ENCODE measurements at places on chromosomes 6 and 20.

DNA sequence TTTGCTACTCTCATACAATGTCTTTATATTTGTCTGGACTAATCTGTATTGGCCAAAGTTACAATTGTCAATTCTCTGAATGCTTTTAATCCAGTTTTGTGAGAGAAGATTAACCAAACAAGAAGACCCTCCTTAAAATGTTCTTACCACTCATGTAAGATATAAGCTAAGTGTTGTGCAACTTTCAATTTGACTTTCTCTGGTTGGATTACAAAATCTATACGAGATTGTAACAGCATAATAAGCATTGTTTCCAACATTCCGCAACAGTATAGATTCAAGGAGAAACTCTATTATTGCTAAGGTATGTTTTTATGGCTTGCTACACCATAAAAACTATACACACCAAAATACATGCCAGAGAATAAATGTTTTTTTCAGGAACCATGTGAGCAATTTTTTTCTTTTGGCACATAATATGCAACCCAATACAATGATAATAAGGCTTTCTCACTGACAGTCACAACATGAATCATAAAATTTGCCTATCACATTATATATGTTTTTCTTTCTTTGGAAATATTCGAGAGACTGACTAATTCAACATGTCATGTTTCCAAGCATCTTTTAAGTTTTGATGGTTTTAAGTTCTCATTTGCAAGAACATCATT lies 12.2 kb upstream of the TRPC4AP start:
- DNase-seq: no peak

GRCh38 chr6:169236988-169237387 lies 16.7 kb downstream of the THBS2 start:
- no peak for DNase-seq

DNA sequence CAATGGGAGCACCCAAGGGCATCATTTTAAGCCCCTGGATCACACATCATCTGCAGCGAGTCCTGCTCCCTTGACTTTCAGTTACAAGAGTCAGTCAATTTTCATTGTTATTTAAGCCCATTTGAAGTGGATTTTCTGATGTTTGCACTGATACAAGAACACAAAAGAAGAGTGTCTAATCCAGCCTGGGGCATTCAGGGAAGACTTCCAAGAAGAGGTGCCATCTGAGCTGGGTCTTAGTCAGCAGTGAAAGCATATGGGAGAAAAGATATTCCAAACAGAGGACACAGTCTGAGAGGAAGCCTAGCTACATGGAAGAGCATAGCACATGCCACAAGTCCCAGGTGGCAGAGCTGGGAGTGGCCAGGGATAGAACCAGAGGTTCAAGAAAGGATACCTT lies 10.4 kb upstream of the FOXP4 start:
- no peak for DNase-seq

- DNase-seq: no peak
Measured at GRCh38 chr6:3247255-3248146, 11.2 kb upstream of the PSMG4 start.

DNA sequence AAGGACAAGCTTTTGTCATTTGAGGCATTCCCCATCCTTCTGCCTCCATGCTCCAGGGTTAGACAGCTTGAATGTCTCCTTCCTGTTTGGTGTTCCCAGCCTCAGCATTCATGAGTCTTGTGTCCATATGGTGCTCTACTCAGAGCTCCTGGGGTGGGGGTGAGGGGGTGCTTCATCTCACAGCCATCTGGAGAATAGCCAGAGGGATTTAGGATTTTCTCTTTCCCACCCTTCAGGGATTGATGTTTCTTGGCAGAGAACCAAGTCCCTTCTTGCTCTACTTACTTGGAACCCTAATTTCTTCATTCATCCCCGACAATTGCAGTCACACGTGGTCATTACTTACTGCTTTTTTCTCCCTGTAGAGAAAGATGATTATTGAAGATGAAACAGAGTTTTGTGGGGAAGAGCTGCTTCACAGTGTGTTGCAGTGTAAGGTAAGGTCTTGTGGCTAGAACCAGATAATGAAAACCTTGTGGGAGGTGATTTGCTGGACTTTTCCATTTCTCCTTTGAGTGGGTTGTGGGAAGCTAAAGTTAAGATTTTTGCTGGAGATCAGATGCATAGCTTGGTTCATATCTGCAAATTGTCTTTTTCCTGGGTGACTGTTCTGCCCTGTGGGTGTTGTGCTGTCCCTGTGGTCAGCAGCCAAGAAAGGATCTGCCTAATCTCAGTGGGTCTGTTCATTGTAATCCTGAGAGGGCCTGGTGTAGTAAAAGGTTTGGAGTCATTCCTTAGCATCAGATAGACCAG lies 18.6 kb downstream of the CMTR1 start:
- DNase-seq: no peak

DNA sequence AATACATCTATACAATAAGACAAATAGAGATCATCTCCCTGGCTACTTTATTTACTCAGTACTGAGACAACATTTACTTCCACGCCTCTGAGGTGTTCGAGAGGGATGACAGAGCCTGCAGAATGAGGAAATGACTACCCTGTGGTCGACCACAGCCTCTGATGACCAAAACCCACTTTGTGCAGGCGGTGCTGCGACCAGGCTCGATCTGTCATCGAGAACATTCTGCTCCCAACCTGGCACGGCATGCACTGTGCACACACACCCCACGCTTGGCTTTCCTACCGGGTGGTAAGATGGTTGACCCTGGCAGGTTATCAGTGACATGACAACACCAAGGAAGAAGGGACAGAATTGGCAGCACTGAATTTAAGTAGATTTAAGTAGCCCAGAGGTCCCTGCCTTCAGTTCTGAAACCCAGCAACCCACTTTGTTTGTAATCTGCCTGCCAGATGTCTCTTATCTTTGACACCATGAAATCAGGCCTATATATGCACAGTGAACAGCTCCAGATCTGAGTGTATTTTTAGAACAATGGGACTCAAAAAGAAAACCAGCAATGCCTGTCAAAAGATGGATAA lies 42.6 kb downstream of the TTI1 start:
- DNase-seq: no peak

DNA sequence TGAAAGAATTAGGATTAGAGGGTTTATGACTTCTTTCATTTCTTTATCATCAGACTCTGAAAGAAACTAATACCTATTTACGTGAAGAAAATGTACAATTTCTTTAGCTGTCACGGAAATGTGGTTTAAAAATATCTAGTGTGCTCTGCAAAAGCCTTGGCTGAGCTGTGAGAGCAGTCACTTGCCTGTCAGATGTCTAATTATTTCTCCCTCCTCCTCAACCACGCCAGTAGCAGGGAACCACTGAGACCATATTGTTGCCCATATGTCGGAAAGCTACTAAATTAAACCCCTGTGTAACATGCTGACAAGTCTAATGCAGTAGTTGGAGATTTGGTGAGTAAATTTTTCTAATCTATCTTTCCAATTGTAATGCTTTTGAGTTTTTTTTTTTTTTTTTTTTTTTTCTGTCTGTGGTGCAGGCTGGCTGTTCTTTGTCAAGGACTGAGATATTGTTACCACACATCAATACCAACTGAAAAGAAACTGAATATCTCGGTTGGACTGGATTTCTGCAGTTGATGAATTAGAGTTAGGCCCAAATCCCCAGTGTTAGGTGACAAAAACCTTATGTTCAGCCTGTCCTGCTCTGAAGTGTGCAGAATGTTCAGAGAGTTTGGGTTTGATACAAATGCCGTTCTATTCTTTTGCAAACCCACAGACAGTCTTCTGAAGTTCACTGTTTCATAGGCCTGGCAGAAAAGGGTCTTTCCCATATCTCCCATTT lies 302.9 kb upstream of the SYNCRIP start:
- DNase-seq: no peak

DNA sequence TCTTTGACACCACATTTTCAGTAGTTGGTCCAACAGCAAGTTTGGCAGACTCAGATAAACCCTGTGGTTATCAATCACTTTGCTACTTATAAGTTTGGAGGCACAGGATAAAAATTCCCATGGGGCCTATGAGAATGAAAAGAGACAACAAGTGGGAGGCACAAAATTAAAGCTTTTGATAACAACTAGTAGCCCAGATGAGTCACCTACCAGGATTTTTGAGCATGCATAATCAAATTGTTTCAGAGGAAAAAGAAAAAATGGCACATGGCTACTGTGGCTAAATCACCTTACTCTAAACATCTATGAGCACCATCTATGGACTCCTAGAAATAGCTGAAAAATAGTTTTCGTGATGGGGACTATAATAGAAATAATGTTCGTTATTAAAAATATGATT lies 40.8 kb upstream of the BMP5 start:
- no peak for DNase-seq

GRCh38 chr6:165621940-165622339 lies 41.1 kb downstream of the PDE10A start:
- no peak for DNase-seq

DNA sequence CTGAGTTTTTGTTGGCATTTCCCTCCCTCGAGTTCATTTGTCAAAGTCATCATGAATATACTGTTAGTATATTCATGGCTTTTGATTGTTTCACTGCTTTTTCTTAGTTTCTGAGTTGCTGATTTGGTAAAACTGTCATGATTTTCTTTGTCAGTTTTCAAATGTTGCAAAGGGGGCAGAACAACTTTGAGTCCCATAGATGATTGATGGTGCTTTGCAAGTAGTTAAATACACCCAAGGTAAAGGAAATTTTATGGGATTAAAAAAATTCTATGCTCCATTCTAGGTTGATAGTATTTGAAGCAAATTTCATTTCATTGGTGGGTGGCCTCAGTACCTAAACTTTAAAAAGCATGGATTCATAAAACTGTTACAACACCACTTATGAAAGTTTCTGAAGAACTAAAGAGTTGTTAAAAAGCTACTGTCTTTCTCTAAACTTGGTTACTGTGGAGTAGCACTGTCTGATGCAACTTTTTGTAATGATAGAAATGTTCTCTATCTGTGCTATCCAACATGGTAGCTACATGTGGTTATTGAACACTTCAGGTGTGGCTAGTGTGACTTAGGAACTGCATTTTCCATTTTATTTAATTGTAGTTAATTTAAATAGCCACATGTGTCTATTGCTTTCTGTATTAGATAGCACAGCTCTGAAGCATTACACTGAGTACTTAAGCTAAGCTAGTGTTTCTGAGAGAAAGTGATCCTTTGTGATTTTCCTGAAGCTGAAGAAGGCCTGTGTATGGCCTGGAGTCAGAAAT lies 153.6 kb downstream of the ZFAND3 start:
- no peak for DNase-seq

DNA sequence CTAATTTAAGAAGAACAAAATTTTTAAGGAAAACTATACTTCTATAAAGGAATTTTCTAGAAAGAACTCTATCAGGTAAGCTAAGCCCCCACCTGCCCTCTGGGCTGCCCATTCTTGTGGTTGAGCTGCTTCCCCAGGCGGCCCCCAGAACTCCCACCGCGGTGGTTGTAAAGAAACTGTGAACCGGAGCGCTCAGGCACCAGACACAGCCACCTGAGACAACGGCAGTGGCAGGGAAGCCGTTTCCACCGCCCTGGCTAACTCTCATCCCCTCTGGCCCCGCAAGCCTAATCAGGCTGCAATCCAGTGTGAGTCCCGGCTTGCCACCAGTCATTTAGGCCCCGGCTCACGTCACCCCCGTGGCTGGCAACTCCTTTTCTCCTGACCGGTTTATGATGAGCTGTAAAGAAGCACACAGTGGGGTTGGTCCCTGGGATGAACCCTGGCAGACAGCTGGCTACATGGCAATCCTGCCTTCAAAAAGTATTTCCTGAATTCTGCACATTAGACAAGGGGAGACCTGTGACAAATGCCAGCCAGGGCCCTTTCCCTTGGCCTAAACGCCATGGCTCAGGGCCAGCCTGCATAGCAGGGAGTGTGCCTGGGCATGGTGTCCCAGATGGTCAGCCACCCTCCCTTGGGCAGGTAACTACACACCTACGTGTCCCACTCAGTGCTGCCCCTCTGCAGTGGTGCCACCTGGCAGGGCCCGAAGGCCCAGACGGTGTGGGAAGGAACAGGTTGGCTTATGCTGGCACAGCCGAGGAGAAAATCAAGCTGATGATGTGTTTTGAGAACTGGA lies 63.8 kb upstream of the GPR31 start:
- DNase-seq: no peak

DNA sequence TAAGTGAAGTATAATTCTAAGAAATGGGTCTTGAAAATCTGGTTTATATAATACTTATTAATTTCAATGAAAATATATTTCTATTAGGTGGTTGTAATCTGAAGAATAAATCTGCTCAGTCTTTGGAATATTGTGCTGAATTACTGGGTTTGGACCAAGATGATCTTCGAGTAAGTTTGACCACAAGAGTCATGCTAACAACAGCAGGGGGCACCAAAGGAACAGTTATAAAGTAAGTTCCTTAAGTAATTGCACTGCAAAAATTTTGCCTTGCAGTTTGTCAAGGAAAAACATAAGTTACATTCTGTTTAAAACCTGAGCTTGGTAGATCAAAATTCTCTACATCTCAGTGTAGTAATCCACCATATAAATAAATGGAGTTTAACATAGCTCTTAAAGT lies 106.0 kb downstream of the MYO6 start:
- no peak for DNase-seq

GRCh38 chr6:4916954-4917561 lies 86.8 kb downstream of the RPP40 start:
- no peak for DNase-seq

GRCh38 chr20:7930343-7930742 lies 9.9 kb downstream of the HAO1 start:
- DNase-seq: no peak

GRCh38 chr6:134753001-134753400 lies 196.9 kb downstream of the ALDH8A1 start:
- DNase-seq: no peak

- DNase-seq: no peak
Measured at GRCh38 chr6:168067081-168067759, 11.8 kb downstream of the FRMD1 start.

- DNase-seq: peak; percentile 10
Measured at GRCh38 chr6:85323435-85324040, 126.3 kb upstream of the NT5E start.

DNA sequence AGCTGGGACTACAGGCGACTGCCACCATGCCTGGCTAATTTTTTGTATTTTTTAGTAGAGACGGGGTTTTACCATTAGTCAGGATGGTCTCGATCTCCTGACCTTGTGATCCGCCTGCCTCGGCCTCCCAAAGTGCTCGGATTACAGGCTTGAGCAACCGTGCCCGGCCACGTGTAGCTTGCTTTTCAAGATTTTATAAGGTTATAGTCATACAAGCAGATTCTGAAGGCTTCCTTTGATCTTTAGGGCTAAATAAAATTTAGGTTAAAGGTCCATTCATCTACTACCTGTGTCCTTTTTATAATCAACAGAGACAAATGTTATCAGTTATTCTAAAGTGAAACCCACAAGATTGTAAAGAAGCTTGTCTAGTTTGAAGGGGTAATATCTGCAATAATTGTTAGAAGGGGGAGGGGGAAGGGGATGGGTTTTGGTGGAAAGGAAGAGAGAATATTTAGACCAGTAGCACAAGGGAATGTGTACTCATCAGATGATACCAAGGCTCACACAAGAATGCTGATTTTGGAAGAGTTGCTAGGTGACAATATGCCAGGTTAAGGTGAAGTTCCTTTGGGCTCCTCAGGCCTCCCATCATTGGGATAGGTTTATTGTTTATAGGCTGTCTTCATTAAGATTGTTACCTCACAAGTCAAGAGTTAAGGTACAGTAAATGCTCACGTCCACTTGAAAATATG lies 284.7 kb downstream of the ALDH8A1 start:
- no peak for DNase-seq

GRCh38 chr6:7673063-7673536 lies 52.8 kb upstream of the BMP6 start:
- no peak for DNase-seq

GRCh38 chr6:43891072-43891870 lies 121.3 kb downstream of the VEGFA start:
- DNase-seq: no peak
